Activated CD4-positive, alpha-beta T cell treated with anti-CD3 and anti-CD28 coated beads, Interleukin-2, amount 10 ng/mL, durations not matched to agents 24 days and 14 days (primary cell): ENCODE measurements at places on chromosomes 7 and 10. TPM values are rescaled to one million over a fixed set of nuclear protein-coding genes. Genes with fewer than 3 reads are reported as not detected.

Gene PIP4K2A
- 94.6 and 101 TPM in 2 replicates for total RNA-seq

DNA sequence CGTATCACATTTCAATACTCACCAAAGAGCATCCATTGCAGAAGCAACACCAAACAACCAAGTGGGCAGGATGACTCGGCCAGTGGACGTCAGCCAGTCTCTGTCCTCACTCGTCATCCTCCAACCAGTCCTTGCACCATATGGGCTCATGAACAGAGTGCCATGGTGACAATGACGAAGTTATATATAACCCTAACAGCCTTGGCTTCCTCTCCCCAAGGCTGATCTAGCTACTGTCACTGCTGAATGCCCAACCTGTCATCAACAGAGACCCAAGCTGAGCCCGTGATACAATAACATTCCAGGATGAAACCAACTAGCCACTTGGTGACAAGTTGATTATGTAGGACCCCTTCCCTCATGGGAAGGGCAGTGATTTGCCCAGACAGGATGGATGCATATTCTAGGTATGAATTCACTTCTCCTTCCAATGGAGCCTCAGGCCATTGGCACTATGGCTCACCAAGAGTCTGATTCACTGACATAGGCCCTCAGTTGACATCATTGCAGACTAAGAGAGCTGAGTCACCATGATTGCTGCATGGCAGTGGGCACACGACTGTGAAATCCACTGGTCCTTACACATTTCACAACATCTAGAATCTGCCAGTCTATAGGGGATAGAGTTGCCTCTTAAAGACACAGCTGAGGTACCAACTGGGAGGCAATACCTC, 26.3 kb upstream of the PPIF start:
- DNase-seq, result no peak

- no peak for DNase-seq
Observed at GRCh38 chr7:113550966-113551365, 367.8 kb downstream of the PPP1R3A start.

GRCh38 chr10:102661658-102662028, 17.4 kb downstream of the TRIM8 start:
- no peak for DNase-seq

DNA sequence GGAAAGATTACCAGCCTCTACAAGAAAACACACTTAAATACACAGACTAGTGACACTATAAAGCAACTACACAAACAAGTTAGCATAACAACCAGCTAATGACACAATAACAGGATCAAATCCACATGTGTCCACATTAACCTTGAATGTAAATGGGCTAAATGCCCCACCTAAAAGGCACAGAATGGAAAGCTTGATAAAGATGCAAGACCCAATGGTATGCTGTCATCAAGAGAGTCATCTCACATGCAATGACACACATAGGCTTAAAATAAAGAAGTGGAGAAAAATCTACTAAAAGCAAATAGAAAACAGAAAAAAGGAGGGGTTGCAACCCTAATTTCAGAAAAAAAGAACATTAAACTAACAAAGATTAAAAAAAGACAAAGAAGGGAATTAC, 14.0 kb upstream of the GIMAP4 start:
- no peak for DNase-seq
